Activated T-cell treated with anti-CD3 and anti-CD28 coated beads, Interleukin-2, amount 50 U/mL, for 24 hours (primary cell): ENCODE measurements at places on chromosomes 5 and 9.

GRCh38 chr5:146515473-146516150, 378 bp downstream of the GPR151 start:
- DNase-seq, result no peak

DNA sequence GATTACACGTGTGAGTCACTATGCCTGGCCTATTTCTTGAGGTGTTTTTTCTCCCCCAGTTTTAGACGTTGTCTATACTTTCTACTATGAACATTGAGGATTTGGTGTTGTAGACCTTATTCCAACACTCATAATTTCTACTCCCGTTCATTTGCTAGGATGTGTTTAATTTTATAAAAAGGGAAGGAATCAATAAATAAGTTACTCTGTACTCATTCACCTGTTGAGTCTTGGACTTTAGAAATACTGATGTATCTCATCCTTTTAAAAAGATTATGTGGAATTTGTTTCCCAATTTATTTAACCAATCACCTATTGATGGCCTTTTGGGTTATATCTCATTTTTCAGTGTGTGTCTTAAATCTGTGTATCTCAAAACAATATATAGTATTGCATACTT, 3.2 kb downstream of the CDK7 start:
- DNase-seq, result no peak

- no peak for DNase-seq
Measured at GRCh38 chr9:17013891-17014290, 120.9 kb upstream of the CNTLN start.

- DNase-seq, result no peak
Measured at GRCh38 chr5:1965925-1966324, 83.2 kb upstream of the IRX4 start.

DNA sequence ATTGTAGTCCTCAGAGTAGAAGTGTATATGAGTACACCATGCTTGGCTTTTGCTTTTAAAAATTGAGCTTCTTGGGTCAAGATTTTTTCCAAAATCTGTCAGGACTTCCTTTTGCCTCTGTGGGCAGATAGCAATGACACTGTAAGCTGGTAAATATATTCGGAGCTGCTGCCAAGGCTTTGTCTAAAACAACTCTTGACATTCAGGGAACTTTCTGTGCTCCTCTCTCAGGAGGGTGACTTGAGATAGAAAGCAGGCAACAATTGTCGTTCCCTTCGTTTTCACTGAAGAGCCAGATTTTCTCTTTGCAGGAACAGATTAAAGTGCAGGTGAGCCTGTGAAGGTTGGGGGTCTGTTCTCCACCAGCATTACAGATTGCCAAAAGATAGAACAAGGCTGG, 230.5 kb downstream of the MAST4 start:
- no peak for DNase-seq

- DNase-seq, result no peak
Measured at GRCh38 chr5:32109236-32109635, 64.9 kb downstream of the GOLPH3 start.

DNA sequence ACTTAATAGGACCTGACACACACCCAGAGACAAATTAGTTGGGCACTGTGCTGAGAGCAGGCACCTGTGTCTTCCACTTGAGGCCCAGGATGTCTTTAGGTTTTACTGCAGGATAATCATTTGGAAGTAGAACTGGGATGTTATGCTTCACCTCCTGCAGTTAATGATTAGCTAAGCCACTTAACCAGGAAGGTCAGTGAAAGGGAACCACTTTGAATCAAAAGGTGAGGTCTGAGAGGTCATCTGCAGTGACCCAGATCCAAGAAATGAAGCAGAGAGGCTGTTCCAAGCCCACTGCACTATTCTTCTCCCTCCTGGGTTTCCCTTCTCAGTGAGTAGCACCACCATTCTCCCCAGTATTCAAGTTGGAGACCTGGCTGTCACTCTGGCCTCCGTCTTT, 110.5 kb downstream of the SNX18 start:
- no peak for DNase-seq

DNA sequence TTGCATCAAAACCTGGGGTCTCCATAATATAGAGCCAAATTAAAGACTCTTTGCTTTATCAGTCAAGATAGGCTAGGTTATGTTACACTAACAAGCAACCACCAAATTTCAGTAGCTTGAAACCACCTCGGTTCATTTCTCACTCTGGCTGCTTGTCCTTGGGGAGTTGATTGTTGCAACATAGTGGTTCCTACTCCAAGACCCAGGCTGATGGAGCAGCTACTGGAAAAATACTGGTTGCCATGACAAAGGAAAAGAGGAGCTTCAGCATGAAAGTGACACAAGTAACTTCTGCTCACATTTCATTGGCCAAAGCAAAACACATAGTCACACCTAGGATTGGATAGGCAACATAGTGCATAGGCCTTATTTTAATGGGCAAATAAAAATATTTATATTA, 18.5 kb upstream of the RCL1 start:
- no peak for DNase-seq

DNA sequence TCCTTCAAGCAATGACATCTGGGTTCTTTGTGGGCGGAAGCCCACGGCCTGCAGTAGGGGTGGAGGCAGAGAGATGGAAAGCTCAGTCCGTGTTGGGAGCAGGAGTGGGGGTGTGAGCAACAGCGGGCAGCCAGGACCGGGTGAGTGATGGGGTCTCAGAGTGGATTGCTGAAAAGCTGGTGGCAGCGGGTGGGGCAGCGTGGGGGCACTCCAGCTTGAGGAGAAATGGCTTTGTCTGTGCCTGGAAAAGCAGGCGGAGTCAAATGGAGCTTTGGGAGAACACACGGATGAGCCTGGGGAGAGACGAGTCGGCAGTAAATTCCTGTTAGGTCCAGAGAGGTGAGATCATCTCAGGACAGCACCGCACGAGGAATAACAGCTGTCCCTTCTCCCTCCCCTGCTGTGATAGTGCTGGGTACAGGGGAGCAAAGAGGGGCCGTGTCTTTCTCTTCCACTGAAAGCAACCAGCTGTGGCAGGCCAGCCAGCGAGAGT, 42.1 kb downstream of the CACNA1B start:
- no peak for DNase-seq

- DNase-seq, result no peak
Measured at GRCh38 chr5:156326718-156327259, at the start of gene SGCD. Gene SGCD, plus strand, starts transcription at chr5:156327164.

GRCh38 chr5:178067755-178068154, 45.6 kb upstream of the N4BP3 start:
- no peak for DNase-seq

DNA sequence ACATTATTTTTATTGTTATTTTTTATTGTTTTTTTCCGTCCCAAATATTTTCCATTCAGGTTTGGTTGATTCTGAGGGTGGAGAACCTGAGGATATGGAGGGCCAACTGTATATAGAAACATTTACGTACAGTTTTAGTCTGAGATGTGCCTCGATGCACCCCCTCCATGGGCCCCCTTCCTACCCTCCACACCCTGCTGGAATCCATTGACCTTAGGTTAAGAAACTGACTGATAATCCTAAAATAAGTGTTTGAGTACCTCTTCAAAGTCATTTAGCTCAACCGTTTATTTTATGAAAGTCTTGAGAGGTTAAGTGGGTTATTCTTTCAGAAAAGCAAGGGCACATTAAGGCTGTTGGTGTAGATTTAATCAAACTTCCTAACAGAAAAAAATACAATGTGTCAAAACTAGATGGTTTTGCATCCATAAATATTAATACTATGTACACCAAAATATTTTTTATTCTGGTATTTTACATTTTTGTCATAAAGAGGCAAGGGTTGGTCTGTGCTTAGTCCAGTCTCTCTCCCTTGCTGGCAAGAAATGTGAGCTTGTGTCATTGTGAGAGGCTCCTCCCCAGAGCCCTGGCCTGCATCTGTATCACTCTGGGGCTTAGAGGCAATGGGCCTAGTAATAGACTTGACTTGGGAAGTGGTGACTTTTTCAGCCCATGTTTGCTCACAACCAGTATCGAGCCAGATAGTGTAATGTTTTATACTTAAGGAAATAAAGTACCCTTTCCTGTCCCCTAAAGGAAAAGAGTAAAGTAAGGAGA, 15.7 kb downstream of the MTRR start:
- no peak for DNase-seq

DNA sequence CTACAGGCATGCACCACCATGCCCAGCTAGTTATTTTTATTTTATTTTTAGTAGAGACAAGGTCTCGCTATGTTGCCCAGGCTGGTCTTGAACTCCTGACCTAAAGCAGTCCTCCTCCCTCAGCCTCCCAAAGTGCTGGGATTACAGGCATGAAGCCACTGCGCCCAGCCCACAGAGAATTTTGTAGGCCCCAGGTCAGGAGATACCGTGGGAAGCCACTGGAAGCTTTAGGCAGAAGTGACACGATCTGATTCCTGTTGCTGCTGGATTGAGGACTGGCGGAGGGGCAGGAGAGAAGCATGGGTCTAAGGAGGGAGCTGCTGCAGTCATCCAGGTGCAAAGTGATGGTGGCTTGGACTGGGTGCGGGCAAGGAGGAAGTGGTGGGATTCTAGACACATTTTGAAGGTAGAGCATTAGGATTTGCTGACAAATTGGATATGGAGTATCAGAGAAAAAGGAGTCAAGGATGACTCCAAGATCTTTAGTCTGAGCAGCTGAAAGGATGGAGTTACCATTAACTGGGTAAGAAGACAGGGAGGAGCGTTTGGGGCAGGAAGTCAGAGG, 20.7 kb downstream of the TCF7 start:
- DNase-seq, result peak; percentile 31

- DNase-seq, result no peak
Measured at GRCh38 chr9:9912459-9912858, 700.3 kb downstream of the PTPRD start.

GRCh38 chr5:123681061-123681460, 169.1 kb downstream of the CSNK1G3 start:
- no peak for DNase-seq

GRCh38 chr5:53902296-53902907, 342.0 kb downstream of the NDUFS4 start:
- no peak for DNase-seq

DNA sequence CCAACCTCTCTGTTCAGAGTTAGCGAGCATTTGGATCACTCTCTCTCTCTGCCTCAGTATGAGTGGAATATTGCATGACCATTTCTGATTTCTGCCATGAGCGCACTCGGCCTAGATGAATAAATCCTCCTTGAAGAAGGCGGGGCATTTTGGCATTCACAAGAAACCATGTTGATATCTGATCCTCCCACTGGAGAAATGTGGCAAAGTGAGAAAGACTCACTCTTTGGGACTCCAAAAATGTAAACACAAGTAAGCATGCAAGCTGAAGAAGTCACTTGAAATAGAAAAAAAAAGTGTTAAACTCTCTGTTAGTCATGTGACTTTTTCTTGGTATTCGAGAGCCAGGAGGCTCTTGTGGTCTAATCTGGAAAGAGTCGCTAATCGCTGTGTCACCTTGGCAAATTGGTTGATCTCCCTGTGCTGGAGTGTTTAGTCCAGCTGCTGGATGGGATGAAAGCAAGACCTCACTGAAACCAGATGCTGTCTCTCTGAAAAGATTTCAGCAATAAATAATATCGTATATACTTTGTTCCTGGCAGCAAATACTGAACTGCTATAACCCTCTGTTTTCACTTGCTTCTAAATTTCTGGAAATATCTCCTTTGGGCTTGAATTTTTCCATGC, 95.5 kb downstream of the GHR start:
- DNase-seq, result no peak

GRCh38 chr5:149840226-149840825, 104.3 kb downstream of the PDE6A start:
- no peak for DNase-seq

GRCh38 chr5:148619484-148619883, 34.8 kb downstream of the HTR4 start:
- DNase-seq, result no peak

DNA sequence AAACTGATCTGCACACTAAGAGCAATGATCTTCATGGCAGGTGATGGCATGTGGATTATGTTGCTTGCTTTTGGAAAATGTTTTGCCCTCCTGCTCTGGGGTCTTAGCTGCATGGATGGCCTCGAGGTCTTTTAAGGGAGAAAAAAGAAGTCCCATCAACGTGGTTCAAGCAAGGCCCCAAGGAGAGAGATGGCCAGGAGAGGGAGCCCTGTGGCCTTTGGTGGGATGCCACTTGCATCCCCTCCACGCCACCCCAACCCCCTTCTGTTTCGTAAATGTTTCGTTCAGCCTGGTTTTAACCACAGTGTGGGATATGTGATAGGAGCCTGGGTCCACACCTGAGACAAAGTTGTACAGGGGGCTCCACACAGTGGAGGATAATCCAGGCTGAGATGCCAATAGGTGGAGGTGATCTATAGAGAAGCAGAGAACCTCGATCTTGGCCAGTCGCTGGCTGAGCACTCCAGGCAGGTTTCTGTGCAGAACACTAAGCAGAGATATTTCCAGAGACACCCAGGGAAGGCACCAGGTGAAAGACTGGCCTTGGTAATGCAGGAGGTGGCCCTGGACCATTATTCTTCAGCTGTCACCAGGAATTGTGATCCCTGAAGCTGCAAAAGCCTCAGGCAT, 25.8 kb upstream of the FRRS1L start:
- no peak for DNase-seq

- no peak for DNase-seq
Measured at GRCh38 chr9:134264169-134264568, 62.1 kb upstream of the RXRA start.

GRCh38 chr5:168218746-168219145, 72.7 kb upstream of the WWC1 start:
- no peak for DNase-seq

GRCh38 chr5:139828207-139828895, 32.7 kb downstream of the PSD2 start:
- DNase-seq, result no peak

DNA sequence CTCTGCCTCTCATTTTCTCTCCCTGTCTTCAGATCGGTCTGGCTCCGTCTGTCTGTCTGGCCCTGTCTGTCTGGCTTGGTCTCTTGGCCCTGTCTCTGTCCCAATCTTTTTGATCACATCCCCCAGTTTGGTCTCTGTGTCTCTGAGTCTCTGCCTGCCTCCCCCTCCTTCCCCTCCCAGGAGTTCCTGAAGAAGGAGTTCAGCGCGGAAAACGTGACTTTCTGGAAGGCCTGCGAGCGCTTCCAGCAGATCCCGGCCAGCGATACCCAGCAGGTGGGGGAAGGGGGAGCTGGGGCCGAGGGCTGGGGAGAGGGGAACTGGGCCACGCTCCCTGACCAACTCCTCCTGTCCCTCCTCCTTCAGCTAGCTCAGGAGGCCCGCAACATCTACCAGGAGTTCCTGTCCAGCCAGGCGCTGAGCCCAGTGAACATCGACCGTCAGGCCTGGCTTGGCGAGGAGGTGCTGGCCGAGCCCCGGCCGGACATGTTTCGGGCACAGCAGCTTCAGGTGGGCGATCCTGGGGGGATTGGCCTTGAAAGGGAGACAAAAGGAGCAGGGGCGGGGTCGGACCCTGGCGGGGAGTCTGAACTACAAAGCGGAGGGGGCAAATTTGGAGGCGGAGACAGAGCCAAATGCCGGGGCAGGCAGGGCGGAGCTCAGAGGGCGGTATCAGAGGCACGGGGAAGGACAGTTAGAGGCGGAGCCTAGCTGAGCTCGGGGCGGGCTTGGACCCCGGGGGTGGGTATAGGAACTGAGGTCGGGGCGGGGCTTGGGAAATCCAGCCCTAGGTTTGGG, 9.0 kb downstream of the RGS14 start:
- no peak for DNase-seq
